ENCODE measurements at places on chromosomes 6 and 20.
A peak's percentile ranks its signal among the peaks of the same experiment; 100 is the strongest.

- DNase-seq: no peak
These were observed 139.6 kb downstream of the PHACTR3 start for GRCh38 chr20:59743767-59744485.

DNA sequence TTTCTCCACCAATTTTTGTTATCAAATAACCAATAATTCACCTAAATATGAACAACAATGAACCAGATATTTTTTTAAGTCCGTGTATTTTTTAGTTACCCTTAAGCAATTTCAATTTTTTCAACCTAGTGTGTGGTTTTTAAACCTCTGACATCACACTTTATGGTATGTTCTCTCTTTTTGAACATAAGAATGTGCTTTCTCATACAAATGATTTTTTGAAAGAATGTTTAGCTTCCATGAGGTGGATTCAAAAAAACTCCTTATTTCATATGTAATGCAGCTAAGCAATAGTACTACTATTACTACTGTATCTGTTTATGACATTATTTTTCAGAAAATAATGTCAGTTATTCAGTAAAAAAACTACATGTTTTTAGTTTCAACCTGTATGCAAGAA lies 19.4 kb upstream of the MEI4 start:
- DNase-seq: no peak

DNA sequence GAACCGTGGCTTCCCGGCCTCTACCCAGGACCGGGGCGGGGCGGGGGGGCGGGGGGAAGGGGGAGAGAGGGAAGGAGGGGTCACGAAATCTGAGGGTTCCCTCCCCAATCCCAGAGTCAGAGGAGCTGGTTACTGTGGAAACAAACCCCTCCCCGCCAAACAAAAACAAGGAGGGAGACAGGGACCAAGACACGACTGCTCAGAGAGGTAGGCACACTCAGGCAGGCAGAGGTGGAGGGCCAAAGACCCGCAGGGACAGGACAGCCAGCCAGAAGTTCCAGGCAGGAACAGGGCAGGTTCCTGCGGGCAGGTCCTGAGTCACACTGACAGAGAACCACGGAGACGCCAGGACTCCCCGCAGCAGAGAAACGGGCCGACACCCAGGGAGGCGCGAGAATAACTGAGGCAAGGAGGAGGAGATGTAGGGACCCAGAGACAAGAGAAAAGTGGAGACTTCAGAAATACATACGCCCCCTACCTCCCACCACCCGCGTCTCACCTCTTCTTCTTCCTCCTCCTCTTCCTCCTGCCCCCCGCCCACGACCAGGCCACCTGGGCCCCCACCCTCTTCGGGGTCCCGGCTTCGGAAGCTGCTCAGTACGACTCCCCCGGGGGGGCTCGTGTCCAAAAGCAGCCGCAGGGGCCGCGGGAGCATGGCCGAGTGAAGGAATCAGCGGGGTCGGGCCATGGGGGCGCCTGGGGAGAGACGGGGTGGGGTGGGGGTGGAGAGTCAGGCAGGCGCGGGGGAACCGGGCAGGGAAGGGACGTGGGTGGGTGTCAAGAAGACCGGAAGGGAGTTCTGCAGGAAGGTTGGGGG lies 578 bp downstream of the RGL2 start:
- peak; percentile 61 for DNase-seq

- no peak for DNase-seq
These were observed 26.6 kb downstream of the RIN2 start for GRCh38 chr20:19784511-19785172.

DNA sequence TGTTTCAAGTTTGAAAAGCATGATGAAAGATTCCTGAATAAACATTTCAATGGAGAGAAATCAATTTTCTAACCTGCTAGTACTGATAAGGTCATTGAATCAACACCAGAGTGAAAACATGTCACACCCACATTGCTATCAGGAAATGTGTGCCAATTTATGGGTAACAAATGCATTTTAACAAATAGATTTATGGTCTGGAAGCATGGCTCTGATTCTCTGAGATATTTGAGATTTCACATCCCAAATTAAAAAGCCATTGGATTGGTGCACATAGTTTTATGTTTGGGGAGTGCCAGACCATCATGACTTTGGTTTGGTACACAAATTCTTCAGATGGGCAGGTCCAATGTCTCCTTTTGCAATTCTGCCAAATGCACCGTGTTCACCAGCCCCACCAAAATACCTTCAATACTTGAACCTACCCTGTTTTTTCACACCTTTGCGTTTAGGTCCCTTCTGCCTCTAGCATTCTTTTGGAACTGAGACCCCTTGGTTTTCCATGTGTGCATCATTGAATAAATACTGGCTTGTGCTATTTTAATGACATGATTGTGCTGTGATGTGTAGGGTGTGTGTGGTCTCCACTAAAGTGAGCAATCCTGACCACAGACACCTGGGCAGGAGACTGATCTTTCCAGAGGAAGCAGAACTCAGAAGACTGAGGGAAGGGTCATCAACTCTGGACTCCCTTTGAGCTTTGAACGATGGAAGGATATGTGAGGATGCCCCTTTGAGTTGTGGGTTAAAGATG lies 20.4 kb downstream of the IL20RA start:
- no peak for DNase-seq

DNA sequence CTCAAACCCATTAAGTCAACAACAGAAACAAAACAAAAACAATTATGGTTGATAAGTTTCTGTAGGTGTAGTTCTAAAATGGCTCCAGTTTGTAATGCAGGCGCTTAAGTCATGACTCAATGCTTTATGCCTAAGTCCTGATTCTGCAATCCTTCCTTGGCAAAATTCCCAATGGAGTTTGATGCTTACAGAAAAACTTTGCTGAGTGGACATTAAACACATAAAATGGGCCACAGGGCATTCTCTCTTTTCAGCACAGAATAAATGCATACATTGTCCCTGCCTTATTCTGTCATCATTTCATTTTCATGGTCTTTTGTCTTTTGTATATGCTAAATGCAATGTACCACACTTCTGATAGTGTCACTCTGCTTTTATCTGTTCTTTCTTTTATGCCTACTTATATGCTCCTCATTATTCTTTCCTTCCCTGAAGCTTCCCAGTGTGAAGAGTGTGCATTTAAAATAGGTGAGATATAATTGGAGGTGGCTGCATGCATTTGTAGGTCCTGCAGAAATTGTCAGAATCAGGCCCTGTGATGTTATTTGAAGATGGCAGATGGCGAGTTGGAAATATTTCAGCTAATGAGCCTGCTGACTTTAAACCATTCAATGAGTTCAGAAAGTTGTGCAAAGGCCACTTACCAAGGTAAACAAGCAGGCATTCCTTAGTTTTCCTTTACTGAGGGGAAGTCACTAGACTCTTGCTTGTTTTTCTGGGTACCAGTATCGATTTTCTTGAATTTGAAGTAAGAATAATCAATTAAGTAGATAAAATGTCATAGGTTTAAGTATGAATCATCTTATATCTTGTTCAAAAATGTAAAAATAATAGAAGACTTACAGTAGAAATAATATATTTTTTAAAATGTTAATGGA lies 313.1 kb downstream of the TRDN start:
- no peak for DNase-seq

DNA sequence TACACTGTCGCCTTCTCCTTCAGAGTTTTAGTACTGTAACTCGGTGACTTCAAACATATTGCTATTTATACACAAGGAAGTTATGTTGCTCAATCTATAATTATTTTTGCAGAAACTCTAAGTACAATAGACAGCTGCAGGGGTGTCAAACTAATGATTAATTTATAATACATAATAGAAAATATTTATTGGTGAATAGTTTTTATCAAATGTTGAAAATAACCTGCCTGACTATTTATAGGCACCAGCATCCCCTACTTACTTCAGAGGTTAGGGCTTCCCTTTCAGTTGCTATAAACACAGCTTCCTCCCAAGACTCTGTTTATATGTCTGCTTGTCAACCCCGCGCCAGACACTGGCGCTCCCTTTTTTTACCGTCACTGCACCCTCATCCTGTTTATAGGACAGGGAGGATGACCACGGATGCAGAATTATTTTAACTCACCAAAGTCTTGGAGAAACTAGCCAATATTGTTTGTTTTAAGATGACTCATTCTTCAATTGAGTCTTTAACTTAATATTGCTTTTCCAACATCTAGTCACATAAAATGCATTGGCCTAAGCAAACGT lies 225.0 kb downstream of the ALDH8A1 start:
- DNase-seq: no peak
